PC-3 (cell line): ENCODE measurements at places on chromosomes 2 and 18. TPM values are rescaled to one million over a fixed set of nuclear protein-coding genes. Genes with fewer than 3 reads are reported as not detected.

- no peak for DNase-seq
These were observed 12.6 kb downstream of the DRC1 start for GRCh38 chr2:26414311-26414710.

- peak; percentile 80 for DNase-seq
These were observed at the start of gene STK39 for GRCh38 chr2:168247341-168248261. Gene STK39, minus strand, starts transcription at chr2:168247595. Its CDS starts 160 bp downstream, at chr2:168247435.

- no peak for DNase-seq
These were observed 206.8 kb downstream of the DCC start for GRCh38 chr18:52546686-52547346.

DNA sequence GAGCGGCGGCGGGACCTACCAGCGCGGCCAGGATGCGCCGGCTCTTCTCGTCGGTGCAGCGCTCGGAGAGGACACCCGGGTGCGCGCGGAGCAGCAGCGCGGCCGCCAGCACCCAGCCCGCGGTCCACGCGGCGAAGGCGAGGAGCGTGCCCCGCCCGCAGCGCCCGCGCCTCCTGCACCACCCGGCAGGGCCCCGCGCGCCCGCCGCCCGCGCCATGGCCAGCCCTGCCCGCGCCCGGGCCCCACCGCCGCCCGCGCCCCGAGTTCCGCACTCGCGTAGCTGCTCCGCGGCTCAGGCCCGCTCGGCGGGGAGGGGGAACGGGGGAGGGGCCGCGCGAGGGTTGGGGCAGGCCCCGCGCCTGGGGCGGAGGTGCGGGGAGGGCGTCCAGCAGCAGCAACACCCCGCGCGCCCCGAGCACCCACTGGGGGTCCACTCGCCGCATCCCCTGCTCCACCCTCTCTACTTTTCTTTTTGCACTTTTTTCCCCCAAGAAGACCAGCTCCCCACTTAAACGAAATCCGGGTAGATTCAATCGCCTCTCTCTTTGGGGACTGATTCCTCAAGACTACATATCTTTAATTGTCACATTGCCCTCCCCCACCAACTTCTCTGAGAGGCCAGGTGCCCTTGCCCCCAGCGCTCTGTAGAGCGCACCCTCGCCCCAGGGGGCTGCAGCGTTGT is at the start of gene DIPK1C:
TSS of gene DIPK1C (minus strand) at position 266 of the 682 bp plus-strand sequence. CDS start at position 217, 49 bp downstream.
- DNase-seq = no peak

GRCh38 chr2:176109192-176109901 is 2.3 kb downstream of the HOXD11 start:
- no peak for DNase-seq

- DNase-seq = no peak
These were observed 10.2 kb downstream of the SP3 start for GRCh38 chr2:173955004-173955403.

DNA sequence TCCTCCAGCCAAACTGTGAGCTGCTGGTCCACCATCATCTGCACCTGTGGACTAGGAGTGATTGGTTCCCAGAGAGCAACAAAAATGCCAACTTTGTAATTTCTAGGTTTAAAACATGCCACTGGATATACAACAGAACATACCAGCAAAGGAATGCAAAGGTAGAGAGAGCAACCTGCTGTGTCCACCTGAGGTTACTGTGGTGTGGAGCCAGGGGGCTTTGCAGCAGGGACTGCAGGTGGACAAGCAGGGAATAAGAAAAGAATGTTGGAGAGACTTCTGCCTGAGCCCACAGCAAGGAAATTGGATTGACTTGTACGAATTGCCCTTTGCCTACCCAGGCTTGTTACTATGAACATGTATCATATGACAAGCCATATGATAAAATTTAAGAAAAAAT is 345.2 kb upstream of the SPHKAP start:
- DNase-seq = no peak

GRCh38 chr2:238720232-238720672 is 127.6 kb upstream of the TWIST2 start:
- DNase-seq = peak; percentile 71

DNA sequence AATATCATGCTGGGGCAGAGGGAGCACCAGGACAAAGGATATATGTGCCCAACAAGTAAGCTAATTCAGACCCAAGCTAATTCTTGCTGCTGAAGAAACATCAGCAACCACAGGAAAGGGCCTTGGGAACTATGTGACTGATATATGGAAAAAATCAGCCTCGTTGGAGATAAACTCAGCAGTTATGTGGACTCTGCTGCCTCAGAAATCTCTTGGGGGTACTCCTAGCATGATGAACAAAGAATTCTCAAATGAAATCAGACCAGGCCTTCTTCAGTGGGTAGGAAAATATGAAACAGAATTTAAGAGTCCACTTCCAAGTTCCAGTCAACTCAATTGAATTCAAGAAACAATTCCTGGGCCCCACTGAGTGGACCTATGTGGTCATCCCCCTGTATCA is 367.9 kb downstream of the TNS1 start:
- DNase-seq = no peak

- no peak for DNase-seq
These were observed 290.4 kb upstream of the TNP1 start for GRCh38 chr2:217150236-217150635.

ACMSD gene
- total RNA-seq = not detected in 2 replicates

MC2R gene
- not detected in 2 replicates for total RNA-seq

SEH1L gene
- 61.2 TPM in 2 replicates for total RNA-seq

UGT1A10 gene
- total RNA-seq = 0.46 TPM in 1 of 2 replicates, not detected in the other

REEP1 gene
- total RNA-seq = 0.06 TPM in 1 of 2 replicates, not detected in the other

MATN3 gene
- 1.1 and 1.6 TPM in 2 replicates for total RNA-seq

SCN1A gene
- 0.04 TPM in 1 of 2 replicates, not detected in the other for total RNA-seq
